CD4-positive, alpha-beta T cell treated with Interleukin-21 for 1 hour (primary cell): ENCODE measurements at places on chromosomes 3 and 15.

DNA sequence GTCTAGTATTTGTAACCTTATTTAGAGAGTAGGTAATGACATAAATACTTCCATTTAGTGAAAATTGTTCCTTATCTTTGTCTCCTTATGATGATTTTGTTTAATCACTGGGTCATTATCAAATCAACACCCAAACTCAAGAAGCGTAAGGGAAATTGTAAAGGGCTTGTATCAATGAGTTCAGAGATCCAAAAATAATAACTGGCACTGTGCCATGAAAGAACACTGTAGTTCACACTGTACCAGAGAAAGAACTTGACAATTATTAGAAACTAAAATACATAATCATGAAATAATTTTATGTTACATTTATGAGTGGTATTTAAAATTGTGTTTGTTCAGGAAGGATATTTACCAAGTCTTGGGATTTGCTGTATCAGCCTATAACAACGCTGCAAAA is 895.4 kb downstream of the FHIT start:
- no peak for DNase-seq

- no peak for DNase-seq
These were observed 29.4 kb upstream of the SLCO2A1 start for GRCh38 chr3:134059035-134059601.

- DNase-seq = no peak
These were observed 123.3 kb upstream of the RASGRP1 start for GRCh38 chr15:38687775-38688495.

- DNase-seq = no peak
These were observed 26.2 kb downstream of the TRAK1 start for GRCh38 chr3:42117175-42118008.

DNA sequence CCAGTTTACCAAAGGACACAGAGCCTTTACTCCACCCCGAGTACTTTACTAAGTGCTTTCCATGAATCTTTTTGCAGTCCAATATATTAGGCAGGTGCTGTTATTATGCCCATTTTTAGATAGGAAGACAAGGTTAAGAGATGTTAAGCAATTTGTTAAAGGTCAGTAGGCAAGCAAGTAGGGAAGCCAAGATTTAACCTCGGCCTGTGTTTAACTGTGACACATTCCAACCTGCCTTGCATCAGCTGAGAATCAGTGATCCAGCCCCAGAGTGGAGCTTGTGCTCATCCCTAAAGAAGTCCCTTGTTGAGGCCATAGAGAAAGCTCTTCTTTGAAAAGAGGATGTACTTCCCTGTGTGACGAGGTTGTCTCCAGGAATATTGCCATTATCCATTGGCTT is 51.3 kb upstream of the C15orf61 start:
- no peak for DNase-seq

DNA sequence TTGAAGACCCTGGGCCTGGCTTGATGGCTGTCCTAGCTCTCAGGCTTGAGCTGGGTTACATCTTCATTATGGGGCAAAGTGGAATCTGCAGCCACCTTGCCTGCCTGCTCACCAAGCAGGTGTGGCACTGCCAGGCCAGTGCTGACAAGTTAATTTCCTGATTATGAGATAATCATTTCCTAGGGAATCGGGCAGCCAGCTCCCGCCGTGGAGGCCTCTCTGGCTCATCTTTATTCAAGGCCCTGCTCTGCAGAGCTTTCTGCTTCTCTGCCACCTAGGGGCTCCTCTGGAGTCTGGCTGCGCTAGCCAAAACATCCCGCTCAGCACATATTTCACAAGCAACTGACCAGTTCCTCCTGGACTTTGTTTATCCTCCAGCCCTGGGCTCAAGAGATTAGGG is 9.9 kb downstream of the LOXL1 start:
- DNase-seq = no peak

DNA sequence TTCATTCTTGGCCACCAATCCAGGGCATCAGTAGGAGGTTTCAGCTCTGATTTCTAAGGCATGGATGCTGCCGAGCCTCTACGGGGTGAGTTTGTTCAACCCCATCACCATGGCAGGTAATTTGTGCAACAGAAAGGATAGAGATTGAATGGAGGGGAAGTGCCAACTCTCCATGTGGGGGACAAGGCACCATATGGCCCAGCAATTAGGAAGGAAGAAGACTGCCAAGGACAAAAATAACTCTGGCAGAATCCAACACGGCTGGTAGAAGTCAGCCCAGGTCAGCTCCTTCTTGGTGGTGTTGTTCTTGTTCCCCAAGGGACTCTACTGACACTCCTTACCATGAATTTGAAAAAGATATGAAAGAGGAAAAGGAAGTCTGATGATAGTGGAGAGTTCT is 503.9 kb downstream of the MAGI1 start:
- no peak for DNase-seq

GRCh38 chr3:45035441-45036301 is 9.6 kb downstream of the CLEC3B start:
- no peak for DNase-seq

DNA sequence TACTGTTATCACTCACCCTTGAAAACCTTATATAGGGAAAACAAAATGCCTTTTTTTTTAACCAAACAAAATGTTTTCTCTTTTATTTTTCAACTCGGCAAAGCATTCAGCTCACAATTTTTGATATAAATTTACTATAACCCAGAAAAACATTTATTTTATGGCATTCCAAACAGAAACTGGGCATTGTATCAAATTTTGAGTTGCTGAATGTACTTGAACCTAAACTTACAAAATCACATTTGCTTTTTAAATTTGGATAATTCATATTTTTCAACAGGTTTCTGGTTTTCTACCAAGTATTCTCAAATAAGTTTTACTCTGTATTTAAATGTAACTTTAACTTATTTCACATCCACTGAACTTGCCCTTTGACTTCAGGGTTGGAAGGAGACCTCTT is 405.6 kb downstream of the GRM7 start:
- DNase-seq = no peak

DNA sequence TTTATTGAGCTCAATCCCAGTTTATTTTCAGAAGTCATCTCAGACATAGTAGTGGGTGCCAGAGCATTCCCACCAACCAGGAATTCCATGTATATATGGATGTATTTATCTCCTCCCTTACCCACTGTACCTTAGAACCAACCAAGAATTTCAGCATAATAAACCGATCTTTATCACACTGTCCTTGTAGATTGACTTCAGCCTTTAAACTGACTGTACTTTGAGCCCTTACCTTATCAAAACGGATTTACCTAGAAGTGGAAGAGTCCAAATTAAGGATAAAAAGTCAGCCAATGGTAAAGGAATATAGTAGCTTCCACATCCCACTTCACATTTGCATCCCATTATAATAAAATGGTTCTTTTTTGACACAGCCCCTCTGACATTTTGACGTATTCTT is 37.9 kb downstream of the GATM start:
- no peak for DNase-seq

DNA sequence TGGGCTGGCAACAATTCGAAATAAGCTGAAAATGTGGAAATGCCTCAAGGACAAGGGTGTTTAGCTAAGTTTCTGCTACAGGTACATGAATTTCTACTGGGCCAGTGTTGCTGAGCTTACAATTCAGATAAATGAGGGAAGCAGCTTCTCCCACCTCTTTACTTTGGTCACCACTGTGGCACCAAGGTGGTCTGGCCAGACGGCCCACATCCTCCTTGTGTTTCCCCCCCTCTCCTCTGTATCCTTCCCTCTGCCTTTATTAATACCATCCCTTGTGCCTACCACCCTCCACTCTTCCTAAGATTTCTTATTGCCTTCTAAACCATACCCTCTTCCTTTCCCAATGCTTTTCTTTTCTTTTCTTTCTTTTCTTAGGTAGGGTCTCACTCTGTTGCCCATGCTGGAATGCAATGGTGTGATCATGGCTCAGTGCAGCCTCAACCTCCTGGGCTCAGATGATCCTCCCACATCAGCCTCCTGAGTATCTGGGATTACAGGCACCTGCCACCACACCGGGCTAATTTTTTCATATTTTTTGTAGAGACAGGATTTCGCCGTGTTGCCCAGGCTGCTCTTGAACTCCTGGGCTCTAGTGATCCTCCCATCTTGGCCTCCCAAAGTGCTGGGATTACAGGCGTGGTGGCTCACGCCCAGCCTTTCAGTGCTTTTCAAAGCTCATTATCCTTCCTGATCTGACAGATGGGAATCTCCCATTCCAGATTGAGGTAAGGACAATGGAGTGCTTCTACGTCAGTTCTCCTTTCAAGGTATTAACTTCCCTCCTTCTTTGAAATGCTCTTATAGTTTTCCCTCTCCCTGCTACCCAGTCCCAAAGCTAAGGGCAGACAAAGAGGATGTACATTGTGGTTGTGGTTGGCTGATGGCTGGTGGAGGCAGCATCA is 14.8 kb downstream of the ANXA2 start:
- DNase-seq = no peak

DNA sequence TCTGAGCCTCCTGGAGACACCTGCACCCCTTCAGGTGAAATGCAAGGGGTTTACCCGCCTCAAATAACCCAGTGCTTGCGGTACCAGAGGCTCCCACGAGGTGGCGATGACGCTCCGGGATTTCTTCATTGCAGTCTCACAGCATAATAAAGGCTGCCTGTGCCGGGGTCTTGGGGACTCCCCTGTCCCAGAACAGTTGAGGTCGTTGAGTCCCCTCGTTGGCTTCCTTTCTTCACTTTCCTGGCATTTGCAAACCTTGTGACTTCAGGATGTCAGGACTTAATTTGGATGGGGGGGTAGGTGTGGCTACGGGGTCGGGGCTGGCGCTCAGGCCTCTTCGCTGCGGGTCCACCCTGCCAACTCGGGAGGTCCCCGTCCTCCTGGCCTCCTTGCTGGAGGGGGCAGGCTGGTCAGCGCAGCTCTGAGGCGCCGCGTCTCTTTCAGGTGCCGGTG is 1.3 kb downstream of the GNAT1 start:
- DNase-seq = peak; percentile 85

- DNase-seq = no peak
These were observed 67.6 kb upstream of the TGFBR2 start for GRCh38 chr3:30538791-30539190.

- no peak for DNase-seq
These were observed 25.3 kb upstream of the ABHD17C start for GRCh38 chr15:80669663-80670273.

GRCh38 chr3:82157952-82158351 is 396.5 kb upstream of the GBE1 start:
- DNase-seq = no peak

DNA sequence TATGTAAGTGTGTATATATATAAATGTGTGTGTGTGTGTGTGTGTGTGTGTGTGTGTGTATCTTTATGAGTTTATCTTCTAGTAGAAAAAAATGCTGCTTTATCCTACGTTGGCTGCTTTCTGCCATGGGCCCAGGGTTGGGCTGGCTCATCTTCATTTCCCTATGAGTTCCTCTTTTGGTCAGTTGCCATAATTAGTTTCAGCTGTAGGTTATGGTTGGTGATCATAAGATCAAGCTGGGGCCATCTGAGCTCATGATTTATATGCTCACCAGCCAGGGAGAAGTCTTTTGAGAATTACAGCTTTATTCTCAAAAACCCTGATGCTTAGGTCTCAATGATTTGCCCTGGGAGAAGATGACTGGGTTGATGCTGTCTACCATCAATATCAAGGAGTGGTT is 775.8 kb upstream of the ARPP21 start:
- no peak for DNase-seq

GRCh38 chr15:89416339-89417183 is 79.8 kb downstream of the RHCG start:
- DNase-seq = peak; percentile 73

GRCh38 chr3:98779541-98780335 is 16.6 kb downstream of the ST3GAL6 start:
- DNase-seq = no peak

GRCh38 chr3:143910756-143911155 is 60.9 kb upstream of the DIPK2A start:
- no peak for DNase-seq

- DNase-seq = no peak
These were observed 35.3 kb downstream of the OTOL1 start for GRCh38 chr3:161531930-161532329.

DNA sequence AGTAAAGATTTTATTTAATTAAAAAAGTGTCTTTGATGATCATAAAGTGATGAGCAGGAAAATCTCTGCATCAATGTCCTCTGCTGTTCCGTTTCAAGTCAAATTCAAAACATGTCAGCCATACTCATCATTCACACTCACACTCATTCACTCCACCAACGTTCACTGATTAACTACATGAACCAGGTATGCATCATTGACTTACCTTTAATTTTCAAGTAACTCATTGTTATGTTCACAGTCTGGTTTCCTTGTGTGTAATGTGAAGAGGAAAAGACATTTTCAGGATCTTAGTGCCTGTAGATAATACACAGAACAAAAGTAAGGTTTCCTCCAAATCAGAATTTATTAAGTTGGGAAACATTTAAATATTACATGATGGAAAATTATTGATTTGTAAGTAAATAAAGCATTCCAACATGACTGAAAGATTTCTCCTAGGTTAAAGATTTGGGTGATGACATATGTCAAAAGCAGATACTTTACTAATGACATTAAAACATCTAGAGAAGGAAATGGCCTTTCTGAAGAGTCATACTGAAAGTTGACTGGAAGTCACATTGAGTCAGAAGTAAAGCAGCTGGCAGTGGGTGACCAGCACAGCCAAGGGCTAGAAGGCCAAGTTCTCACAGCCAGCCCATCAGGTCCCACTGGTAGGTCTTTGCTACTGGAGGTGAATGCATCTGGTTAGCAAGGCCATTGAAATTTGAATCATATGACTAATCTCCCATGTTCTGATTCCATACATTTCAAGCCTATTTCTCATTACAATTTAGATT is 251.9 kb downstream of the CDIN1 start:
- no peak for DNase-seq

DNA sequence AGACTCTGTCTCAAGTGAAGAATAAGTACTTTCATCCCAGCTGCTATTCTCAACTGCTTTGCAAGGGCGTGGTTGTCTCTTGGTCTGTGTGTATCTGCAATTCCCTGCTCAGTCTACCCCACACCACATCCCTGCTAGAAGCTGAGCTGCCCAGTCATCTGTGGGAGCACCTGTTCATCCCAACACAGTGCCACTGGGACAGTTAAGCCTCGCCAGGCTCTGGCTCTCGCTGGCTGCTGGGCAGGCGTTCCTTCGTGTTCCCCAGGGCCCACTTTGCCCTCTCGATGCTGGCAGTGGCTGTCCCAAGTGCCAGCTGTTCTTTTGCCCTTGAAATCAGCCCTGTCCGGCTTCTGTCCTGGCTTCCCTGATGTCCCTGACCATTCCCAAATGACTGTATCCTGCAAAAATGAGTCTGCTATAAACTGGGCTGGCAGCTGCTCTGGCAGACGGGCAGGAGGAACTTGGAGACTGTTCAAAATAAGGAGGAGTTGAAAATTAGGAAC is 91.6 kb upstream of the KLHL25 start:
- no peak for DNase-seq

GRCh38 chr3:59401924-59402323 is 352.1 kb upstream of the CFAP20DC start:
- DNase-seq = no peak

- DNase-seq = no peak
These were observed 46.0 kb downstream of the TEX9 start for GRCh38 chr15:56411122-56411749.
